ENCODE measurements at places on chromosomes 13 and 19.

- no peak for DNase-seq
These were observed 2.7 kb upstream of the ACP5 start for GRCh38 chr19:11580116-11580515.

DNA sequence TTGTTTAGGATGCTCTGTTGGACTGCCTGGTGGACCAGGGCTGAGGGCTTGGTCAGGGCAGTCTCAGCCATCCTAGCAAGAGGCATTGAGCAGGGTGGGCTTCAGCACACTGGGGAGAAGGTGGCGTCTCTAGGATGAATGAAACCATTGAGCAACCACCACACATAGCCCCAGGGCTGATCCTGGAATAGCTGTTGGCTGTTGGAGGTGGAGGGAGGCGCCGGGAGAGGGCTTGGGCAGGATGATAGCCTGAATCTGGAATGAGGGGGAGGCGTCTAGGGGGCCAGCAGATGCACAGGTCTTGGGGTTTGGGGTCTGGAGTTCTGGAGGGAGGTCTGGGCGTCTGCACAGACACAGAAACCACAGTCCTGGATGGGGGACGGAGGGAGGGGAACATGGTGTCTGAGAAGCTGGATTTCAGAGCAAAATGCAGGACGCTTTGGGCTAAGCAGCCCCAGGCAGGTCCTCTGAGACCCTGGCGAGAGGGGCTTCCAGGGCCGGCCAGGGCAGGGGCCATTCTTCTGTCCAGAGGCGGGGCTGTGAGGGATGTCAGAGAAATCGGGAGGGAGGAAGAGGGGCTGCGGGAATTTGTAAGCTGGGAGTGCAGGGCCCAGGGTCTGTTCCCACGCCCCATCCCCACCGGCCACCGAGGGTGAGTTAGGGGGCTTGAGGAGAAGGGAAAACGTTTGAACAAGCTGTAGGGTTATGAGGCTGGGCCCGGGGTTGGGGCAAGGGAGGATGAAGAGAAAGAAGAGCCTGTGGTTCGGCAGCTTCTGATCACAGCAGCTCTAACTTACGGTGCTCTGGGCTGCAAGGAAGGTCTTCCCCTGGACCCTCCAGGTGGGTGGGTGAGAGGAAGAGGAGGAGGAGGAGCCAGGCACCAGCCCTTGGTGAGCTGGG lies 5.2 kb downstream of the TRAPPC5 start:
- DNase-seq = no peak

- peak; percentile 30 for DNase-seq
These were observed at the start of gene ZNF599 for GRCh38 chr19:34772697-34773554. Gene ZNF599, minus strand, starts transcription at chr19:34773215. Its CDS starts 374 bp downstream, at chr19:34772841.

DNA sequence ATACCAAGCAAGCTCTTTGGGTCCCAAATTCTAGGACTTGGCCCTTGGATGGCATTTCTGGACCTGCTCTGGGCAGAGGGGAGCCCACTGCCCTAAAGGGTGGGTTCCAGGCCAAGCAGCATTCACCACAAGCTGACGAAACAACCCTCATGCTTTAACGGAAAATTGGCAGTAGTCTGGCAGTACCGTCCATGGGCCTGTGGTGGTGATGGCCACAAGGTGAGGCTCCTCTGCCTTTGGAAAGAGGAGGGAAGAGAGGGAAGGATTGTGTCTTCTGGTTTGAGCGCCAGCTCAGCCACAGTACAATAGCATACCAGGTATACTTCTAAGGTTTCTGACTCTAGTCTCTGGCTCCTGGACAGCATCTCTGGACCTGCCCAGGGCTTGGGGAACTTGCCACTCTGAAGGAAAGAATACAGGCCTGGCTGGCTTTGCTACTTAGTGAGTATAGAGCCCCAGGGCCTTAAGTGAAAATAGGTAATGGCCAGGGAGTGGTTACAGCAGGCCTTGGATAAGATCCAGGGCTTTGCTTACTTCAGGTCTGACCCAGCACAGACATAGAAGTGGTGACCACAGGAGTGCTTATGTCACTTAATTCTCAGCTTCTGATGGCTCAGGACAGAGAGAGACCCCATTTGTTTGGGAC lies 595.5 kb downstream of the LMO7 start:
- DNase-seq = no peak

DNA sequence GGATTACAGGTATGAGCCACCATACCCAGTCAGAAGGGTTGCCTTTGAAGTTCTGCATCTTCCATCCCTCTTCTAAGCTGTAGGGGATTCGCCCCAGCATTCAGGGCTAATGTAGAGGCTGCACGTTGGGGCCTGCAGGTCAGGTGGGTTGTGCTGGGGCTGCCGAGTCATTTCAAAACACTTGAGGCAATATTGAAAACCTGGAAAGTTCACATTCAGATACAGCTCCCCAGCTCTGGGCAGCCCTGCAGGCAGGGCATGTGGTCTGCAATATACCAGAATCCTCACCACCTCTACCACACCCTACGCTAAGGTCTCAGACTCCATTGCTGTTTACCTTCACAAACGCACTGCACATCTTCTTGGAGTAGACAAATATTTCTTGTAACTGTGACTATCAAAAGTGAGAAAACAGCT lies 24.6 kb downstream of the CCNE1 start:
- no peak for DNase-seq

GRCh38 chr19:29881386-29881785 lies 60.7 kb upstream of the URI1 start:
- DNase-seq = no peak

DNA sequence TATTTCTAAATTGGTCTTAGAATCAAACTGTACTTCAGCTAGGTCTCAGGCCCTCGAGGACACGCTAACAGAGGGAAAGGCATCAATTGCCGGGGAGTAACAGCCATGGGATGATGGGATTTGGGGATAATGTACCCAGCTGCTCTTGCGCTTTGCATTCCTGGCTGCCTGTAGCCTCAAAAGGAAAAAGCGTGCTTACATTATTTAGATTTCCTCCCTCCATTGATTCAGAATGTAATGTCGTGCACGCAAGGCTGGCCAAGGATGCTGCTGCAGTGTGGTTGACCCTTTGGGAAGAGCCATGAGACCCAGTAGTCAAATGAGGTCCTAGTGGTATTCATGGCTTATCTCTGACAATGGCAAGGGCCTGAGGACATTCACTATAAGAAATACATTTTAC lies 95.1 kb downstream of the SLC7A1 start:
- DNase-seq = no peak

DNA sequence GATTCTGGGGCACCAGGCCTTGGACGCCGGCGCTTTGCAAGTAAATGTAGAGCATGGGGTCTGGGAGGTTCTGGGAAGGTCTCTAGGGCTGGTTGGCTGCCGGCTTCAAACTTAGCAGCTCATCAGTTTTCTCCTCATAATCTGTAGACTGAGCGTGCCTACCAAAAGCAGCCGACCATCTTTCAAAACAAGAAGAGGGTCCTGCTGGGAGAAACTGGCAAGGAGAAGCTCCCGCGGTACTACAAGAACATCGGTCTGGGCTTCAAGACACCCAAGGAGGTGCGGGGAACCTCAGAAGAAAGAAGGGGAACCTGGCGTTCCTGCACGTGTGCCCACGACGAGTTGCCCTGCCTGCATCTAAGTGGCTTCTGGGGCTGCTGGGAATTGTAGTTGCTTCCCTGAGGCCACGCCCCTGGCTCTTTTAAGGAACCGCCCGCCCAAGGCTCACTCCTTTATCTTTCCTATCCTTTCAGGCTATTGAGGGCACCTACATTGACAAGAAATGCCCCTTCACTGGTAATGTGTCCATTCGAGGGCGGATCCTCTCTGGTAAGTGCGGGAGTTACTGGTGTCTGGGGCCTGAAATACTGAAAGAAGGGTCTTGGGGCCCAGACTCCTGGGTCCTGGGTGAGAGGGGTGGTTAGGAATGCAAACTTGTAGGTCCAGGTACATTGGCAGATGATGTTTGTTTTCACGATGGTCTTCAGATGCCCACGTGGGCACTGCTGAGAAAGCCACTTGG lies 984 bp downstream of the RPS11 start:
- DNase-seq = no peak

DNA sequence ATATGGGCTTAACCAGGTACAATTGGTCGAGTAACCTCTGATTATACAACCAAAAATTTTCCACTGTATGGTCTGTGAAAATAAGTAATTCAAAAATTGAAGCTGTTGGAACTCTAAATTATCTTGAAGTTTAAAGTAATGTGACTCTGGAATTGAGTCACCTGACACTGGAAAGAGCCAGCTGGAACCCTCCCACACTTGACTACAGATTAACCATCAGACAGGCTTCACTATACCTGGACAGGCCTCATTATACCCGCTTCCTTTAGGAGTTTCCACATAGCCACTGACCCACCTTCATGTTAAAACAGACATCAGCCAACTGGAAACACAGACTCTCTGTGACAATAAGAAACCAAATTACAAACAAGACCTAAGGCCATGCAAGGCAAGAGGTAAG lies 1.3 kb downstream of the ZNF433 start:
- no peak for DNase-seq

DNA sequence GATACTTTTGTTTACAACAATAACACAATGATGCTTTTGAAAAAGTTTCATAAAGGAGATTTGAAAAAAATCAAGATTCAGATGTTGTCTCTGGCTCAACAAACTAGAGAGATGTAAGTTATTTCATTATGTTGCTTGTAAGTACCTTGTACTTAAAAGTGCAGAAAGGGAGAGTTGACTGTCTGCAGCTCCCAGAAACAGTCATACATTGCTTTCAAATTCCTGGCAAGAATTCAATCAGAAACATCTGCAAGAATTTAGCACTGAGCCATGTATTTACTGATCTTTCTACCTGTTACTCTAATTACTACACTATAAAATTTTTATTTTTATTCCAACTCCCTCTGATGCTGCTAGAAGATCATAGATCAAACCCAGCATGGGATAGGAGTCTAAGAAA lies 1261.3 kb upstream of the SPRY2 start:
- peak; percentile 18 for DNase-seq

GRCh38 chr19:45249261-45250033 lies 1.6 kb upstream of the MARK4 start:
- no peak for DNase-seq

GRCh38 chr19:29533578-29534544 lies 8.1 kb downstream of the VSTM2B start:
- no peak for DNase-seq

- DNase-seq = no peak
These were observed 40.2 kb downstream of the STK24 start for GRCh38 chr13:98536729-98537128.

DNA sequence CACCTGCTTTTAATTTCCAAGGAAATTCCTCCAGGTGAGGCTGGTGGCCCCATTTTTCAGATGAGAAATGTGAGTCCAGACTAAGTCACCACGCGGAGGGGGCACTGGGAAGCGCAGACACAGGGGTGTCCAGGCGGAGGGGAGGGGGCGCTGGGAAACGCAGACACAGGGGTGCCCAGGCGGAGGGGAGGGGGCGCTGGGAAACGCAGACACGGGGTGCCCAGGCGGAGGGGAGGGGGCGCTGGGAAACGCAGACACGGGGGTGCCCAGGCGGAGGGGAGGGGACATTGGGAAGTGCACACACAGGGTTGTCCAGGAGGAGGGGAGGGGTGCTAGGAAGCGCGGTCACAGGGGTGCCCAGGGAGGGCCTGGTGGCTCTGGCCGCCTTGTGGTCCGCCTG lies 3.5 kb downstream of the GRK1 start:
- DNase-seq = no peak

GRCh38 chr13:73956795-73957408 lies 177.3 kb downstream of the KLF12 start:
- no peak for DNase-seq

DNA sequence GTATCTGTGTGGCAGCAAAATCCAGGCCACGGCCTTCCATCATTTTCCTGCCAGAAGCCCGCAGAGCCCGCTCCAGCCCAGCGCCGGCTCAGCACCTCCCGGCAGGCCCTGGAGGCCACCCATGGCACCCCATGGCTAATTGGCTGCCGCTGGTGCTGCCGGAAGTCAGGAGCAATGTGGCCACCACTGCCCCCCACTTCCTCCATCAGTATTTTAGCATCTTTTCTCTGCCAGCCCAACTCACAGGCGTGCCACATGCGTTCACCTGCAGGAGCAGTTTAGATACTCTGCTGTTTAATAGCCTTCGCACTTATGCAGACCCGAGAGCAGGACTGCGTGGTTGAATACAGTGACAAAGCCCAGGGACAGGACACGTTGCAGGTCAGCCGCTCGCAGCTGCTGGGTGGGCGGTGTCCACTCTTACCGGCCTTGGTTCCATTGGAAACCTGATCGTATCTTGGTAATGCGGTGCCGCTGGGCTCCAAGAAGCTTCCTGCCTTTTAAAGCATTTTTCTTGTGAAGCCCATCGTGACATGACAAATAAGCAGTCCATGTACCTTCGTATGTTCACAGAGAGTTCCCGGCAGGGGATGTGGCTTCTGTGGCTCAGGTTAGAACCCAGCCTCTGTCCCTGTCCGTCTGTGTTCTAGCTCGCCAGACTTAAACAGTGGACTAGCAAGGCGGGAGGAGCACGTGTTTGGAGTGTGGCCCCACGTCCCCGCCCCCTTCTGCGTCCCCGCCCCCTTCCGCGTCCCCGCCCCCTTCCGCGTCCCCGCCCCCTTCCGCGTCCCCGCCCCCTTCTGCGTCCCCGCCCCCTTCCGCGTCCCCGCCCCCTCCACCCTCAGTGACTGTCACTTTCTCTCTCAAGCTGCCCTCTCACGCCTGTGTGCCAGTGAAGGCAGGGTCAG lies 162.0 kb upstream of the SOX1 start:
- no peak for DNase-seq

- no peak for DNase-seq
These were observed 242.7 kb downstream of the DCLK1 start for GRCh38 chr13:35888457-35888883.

DNA sequence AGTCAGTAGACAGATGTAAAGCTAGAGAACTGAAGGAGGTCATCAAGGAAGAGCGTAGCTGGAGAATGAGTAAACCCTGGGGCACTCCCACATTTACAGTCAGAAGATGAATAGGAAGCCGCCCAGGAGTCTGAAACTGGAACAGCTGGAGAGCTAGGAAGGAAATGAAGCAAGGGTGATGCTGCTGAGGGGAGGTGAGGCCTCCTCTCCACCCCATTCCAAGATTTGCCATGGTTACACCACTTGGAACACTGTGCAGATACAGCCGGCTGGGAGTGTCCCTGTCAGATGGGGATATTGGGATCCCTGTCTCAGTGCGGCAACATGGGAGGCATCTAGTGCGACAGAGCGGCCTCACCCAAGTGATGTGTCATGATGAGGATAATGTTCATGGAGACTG lies 51.8 kb upstream of the GPI start:
- no peak for DNase-seq

- DNase-seq = no peak
These were observed 51.3 kb downstream of the PCDH8 start for GRCh38 chr13:52797176-52797575.

GRCh38 chr19:45234089-45234869 lies 10.9 kb downstream of the EXOC3L2 start:
- DNase-seq = no peak

Data from SK-N-MC (cell line).